Esophagus squamous epithelium (tissue), 5 donors: ENCODE measurements at places on chromosomes 1 and 21. TPM values are rescaled to one million over a fixed set of nuclear protein-coding genes. Genes with fewer than 3 reads are reported as not detected.

The BTBD8 gene
- 4.0 TPM for total RNA-seq

The KPRP gene
- 0.09 TPM for total RNA-seq

The ALX3 gene
- not detected for total RNA-seq

The MROH9 gene
- total RNA-seq, result not detected

The NHLH1 gene
- not detected for total RNA-seq

GRCh38 chr1:26692793-26693490 lies 2.9 kb upstream of the ARID1A start:
- DNase-seq, result peak; percentile 66

DNA sequence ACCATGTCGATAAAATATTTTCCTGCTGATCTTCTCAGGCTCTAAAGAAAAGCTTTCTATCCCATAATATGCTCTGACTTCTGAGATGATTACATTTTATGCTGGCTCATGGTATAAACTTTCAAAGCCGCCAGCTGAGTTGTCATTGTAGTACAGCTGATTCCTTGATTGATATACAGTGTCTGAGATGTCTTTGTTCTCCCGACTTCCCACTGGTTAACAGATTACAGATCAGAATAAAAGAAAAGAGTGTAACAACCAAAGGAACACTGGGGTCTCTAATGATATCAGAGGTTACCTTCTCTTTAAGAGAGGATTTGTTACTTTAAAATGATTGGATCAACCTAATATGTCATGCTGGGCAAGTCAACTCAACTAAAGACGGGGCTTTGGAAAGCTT lies 485.4 kb upstream of the LRRC7 start:
- no peak for DNase-seq

DNA sequence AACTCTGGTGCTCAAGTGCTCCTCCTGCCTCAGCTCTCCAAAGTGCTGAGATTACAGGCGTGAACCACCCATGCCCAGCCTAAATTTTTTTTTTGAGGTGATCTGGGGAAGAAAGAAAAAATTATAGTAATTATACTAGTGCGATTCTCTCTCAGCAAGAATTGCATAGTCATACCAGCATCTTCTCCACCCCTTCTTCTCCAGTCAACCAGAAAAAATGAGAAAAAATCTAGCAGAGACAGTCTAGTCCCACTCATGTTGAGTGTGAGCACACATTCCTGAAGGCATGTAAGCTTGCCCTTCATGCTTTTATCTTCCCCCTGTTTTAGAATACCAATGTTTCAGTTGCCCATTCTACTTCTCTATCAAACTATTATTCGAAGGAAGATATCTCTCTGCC lies 207.6 kb downstream of the S1PR1 start:
- no peak for DNase-seq

DNA sequence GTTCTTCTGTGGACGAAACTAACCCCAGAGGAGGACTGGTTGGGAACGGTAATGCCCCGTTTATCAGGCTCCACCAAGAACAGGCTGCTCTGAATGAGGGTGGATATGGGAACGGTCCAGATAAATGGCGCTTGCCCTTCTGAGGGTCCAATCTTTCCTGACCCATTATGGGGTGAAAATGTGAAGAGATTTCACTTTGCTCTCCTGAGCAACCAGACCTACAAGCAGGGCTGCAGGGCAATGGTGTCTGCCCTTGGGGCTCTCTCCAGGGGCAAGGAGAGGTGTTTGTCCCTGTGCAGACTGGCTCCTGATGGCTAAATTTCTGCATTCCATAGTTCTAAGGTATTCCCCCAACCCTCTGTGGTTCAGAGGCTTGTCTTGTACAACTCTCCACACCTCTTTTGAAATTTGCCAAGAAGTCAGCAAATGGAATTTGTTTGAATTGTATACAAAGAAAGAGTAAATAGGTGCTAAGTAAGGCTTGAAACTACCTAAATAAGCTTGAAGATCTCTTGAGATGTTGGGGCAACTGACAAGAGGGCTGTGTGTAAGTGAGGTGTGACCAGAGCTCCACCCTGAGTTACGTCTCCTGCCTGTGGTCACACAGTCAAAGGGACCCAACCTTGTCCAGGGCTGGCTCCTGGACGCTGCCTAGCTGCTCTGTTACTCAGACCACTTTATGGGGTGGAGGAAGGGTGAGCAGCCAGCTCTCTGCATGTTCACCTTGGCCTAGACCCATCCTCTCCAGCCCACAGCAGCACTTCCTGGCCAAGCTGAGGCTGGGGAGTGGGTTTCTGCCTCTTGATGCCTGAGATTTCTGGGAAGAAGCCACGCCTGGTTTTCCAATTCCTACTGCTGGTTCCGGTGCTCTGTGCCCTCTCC lies 24.8 kb downstream of the SLC2A1 start:
- DNase-seq, result no peak

DNA sequence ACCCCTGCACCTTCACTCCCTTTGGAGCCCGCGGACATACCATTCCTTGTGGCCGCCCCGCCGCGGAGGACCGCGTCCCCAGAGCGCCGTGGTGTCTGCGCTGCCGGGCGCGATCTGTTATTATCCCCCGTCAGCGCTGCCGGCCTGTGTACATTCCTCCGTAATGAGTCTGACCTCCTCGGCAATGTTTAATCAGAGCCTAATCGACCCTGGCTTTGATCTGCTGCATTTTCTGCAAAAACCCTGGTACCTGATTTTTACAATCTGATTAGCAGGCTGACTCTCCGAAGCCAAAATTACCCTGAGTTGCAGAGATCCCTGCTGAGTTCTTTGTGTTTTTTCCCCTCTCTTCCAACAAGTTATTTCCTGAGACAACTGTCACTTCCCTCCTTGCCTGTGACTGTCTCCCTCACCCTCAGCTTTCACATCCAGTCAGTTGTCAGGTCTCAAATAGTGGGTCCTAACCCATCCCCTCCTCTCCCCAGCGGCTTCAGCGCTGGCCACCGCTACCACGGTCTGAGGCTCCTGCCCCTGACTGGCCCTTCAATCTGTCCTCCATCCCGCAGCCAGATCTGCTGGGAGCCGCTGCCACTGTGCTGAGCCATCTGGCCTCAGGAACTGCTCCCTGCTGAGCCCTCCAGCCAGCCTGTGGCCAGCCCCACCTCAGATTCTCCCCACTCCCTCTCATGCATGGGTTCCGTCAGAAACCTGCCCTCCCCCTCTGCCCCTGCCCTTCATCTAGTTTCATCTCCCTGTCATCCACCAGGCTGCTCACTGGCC lies 53.5 kb downstream of the GLIS1 start:
- DNase-seq, result no peak

- no peak for DNase-seq
Measured at GRCh38 chr1:226990133-226990716, 50.1 kb downstream of the COQ8A start.

- no peak for DNase-seq
Measured at GRCh38 chr1:242019018-242019417, 20.1 kb upstream of the MAP1LC3C start.

DNA sequence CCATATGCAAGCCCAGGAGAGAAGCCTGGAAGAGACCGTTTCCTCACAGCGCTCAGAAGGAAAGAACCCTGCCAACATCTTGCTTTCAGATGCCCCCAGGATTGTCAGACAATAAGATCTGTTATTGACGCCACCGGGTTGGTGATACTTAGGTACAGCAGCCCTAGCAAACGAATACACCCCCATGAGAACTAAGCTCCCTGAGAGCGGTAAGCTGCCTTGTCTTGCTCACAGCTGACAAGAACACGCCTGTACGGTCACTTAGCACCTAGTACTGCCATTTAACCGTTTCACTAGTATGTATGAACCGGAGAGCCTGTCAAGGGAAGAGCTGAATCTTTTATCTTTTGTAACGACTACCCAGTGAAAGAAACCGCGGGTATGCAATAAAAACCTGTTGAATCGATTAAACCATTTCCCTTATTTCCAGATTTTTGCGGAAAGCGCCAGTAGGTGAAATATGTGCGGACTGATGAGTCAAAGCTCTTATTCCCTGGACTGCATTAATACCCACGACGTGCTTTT lies 619 bp upstream of the ZBTB8B start:
- DNase-seq, result no peak

DNA sequence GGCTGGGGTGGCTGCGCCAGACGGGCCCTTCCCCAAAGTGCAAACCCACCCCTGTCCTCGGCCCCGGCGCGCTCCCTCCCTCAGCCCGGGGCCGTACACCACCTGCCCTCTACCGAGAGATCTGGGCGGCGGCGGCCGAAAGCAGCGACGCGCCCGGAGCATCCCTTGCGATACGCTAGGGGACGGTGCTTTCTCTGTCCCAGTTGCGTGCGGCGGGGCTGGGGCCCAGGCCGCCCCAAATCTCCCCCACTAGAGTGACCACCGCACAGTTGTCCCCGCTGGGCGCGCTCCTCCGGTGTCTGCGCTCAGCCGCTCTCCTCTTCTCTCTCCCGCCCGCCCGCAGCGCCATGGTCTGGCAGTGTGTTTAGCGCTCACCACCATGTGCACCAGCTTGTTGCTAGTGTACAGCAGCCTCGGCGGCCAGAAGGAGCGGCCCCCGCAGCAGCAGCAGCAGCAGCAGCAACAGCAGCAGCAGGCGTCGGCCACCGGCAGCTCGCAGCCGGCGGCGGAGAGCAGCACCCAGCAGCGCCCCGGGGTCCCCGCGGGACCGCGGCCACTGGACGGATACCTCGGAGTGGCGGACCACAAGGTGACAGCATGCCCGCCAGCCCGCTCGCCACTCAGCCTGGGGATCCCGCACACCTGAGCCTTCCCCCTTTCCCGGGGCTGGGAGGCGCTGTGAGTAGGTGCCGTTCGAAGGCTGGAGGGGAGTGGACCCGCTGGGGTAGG lies 1.0 kb downstream of the ST6GALNAC5 start:
- DNase-seq, result no peak

- no peak for DNase-seq
Measured at GRCh38 chr1:33473900-33474299, 1.5 kb downstream of the ZSCAN20 start.

- DNase-seq, result no peak
Measured at GRCh38 chr1:193519922-193520321, 333.5 kb upstream of the B3GALT2 start.

- no peak for DNase-seq
Measured at GRCh38 chr1:171674431-171675405, 22.2 kb upstream of the MYOC start.
